ENCODE measurements at places on chromosomes 6 and 20.

- no peak for DNase-seq
Observed at GRCh38 chr20:40956542-40957264, 71.9 kb upstream of the TOP1 start.

DNA sequence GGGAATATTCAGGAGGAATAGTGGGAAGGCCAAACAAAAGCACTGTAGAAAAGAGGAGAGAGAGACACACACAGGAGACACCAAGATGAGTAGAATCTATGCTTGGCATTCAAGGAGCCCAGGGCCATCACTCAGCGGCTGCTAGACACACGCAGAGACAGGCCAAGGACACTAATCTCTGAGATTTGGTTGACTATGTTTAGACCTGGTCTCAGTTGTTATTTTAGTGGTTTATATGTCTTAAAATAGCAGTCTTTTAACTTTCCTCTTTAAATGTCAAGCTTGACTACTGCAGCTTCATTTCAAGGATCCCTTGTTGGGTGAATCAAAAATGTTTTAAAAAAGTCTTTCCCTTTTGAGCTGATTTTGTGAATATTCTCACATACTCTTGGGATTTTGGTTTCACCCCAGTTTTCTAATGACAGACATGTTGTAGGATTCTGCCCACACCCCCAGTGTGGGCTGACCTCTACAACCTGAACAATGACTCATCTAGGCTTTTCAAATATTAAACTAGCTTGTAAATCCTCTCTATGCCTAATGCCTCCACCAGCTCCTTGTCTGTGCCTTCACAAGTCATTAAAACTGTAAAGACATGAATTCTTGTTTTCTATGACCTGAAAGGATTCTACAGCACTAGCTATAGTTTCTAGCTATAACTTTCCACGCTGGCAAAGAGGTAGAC lies 142.7 kb upstream of the EXOC2 start:
- no peak for DNase-seq

DNA sequence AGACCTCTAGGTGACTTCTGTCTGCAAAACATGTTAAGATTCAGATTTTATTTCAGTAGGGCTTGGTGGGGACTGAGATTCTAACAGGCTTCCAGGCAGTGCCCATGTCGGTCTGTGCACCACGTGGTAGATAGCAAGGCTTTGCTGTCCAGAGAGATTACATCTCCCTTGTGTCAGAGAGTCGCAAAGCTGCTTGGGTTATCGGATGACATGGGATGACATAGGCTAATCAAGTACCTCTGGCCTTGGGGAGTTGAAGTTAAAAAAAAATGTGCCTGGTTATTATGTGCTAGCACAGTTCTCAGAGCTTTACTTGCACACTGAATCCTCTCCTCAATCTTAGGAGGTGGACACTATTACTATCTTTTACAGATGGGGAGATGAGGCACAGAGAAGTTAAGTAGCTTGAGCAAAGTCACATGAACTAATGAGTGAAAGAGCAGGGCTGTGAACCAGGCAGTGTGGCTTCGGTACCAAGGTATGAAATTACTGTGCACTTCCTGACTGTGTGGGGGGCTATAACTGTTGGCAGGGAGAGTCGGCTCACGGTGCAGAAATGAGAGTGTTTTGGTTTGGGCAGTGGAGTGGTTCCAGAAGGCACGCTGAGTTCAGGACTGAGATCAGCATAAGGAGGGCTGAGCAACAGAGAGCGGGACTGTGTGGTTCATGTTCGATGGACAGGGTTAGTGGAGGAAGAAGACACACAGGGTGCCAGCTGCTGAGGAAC lies 41.1 kb downstream of the FARS2 start:
- peak; percentile 39 for DNase-seq

DNA sequence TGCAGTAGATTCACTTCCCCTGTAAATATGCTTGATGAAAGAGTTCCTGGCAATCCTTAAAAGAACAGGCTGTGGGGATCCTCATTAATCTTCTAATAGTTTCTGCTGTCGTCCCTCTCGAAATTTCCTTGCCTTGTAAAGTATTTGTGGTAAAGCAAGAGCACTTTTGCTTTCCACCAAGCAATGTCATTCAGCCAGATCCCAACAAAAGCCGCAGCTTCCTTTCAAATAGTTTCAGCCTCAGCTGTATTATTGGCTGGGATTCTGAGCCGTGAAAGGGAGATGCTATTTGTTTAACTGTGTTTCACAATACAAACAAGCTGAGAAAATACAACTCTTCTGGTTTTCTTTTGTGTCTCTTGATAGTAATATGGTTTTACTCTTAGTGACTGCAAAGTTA lies 48.9 kb upstream of the EPHA7 start:
- DNase-seq: no peak

GRCh38 chr6:104884867-104885517 lies 25.3 kb upstream of the HACE1 start:
- DNase-seq: no peak

- no peak for DNase-seq
Observed at GRCh38 chr6:26067367-26067766, 19.9 kb upstream of the HFE start.

DNA sequence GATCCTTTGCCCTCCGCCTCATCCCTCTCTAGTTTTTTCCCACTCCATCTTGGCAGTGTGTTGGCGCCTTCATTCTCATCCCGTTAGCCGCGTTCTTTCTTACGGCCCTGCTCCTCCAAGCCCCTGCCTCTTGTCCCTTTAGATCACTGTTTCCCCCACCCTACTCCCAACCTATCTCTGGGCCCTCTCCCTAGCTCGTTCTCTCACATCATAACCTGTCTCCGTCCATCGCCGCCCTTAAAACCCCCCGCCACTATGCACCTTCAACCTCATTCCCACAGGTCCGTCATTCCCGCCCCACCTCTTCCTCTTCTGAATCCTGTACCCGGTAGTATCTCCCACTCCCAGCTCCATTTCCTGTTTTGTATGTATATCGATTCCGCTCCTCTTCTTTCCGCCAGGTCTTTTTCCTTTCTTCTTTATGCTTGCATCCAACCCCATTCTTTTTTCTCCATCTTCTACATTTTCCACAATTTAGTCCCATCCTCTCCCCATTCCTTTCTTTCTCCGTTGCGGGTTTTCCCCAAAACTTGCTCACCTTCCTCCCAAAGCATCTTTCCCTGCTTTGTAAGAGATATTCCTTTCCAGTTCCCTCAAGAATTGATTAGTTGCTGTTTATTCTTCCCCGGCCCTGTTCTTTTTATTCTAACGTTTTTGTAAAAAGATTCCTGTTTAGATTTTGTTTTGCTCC lies 671 bp downstream of the EFHC1 start:
- no peak for DNase-seq

- no peak for DNase-seq
Observed at GRCh38 chr6:13695252-13695651, 16.4 kb downstream of the RANBP9 start.

DNA sequence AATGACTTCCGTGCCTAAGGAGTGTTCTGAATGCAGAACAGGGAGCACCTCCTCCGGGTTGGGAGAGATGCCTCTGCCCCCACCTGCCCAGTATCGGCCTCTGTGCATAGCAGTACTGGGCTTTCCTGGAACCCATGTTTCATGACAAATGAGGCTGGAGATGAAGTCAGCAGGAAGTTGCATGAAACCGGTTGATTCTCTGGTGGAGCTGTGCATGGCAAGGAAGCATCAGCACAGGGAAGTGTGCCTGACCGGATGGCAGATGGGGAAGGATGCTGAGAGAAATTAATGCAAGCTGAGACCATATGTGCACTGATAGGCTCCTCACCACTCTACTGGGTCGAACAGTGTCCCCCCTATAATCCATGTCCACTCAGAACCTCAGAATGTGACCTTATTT lies 155.5 kb downstream of the CDH26 start:
- no peak for DNase-seq

- DNase-seq: no peak
Observed at GRCh38 chr20:48615871-48616270, 211.9 kb downstream of the PREX1 start.

DNA sequence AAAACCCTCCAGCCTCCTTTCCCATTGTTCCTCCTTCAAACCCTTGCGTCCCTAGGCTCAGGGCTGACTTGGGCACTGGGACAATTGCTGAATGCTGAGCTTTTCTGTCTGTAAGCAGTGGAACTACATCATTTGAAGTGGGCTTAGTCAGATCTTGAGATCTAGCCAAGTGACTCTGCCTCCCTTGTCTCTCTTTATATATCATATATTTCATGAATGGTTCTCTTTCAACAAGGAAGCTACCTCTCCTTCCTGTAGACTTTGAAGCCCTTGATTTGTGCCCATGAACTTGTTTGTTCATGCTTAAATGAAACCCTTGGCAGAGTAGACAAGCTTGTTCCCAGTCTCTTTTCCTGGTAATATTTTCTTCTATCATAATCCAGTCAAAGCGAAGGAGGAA lies 60.0 kb upstream of the KIF13A start:
- no peak for DNase-seq

GRCh38 chr6:157182503-157183264 lies 140.6 kb downstream of the TMEM242 start:
- no peak for DNase-seq

DNA sequence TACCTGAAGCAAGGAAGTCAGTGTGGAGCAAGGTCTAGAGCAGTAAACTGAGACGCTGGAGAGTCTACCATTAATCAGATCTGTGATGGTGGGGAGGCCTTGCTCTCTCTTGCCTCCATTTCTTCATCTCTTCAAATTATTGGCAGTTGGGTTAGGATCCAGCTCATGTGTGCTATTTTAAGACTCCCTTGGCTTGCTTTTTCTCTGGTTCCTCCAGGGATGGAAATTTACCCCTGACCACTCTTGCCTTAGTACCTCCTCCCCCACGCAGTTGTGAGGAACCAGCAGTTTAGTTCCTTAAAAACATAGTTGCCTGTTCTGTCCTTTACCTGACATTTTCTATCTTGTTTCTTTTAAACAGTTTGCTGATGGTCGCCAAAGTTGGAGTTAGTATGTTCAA lies 7.4 kb downstream of the TMEM14C start:
- no peak for DNase-seq

DNA sequence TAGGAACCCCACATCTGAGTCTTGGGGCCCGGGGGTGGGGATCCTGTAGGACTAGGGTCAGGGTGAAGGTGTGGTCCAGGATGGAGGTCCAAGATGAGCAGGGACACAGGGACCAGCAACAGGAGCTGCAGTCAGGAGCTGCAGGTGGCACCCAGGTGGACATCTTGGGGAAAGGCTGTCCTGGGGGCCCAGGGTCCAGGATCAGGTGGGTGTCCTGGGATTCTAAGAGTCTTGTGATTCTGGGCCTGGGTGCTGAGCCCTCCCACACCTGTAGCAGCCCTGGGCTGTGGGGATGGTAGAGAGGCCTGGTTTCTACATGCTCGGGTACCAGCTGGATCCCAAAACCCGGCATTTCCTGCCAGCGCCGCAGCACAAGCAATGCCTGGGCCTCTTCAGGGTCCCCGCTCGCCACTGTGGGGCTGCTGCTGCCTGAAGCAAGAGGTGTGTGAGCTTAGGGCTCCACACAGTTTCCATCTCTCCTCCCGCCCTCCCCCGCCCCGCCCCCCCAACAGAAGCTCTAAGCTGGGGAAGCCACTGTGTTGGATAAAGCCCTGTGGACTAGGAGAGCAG lies 20.7 kb downstream of the ERGIC3 start:
- DNase-seq: no peak

DNA sequence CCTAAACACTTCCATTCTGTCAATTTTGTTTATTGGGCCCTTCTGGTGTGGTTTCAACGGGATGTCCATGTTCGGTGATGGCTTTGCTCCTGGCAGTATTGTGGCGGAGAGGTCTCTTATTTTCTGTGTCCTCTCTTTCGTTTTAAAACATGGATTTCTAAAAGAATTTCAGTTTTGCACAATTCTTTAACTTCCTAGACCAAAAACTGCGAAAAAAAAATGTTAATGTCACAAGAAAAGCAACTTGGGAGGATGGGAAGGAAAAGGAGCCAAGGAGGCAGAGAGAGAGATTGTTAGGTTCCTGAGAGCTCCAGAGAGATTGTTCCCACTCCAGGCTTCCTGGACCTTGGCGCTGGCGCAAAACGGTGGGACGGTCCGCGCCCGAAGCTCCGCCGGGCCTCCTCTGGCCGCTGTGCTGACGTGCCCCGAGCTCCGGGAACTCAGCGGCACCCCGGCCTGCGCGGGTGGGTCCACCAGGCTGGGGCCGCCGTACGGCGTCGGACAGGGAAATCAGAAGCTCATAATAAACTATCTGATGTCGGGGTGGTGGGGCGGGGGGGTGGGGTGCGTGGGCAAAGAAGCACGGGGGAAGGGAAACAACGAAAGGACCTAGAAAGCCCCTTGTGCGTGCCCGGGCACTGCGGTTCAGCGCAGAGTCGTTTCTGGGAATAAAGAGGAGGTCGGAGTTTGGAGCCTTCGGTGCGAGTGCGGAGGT lies 951 bp upstream of the OLIG3 start:
- DNase-seq: no peak

- no peak for DNase-seq
Observed at GRCh38 chr6:131733376-131734016, 22.7 kb upstream of the CTAGE9 start.

- DNase-seq: no peak
Observed at GRCh38 chr6:157656437-157656997, 166.5 kb upstream of the SNX9 start.

GRCh38 chr20:41696428-41696827 lies 78.3 kb upstream of the CHD6 start:
- DNase-seq: no peak

- DNase-seq: no peak
Observed at GRCh38 chr6:73028893-73029450, 196.3 kb downstream of the KHDC1L start.

GRCh38 chr6:92150553-92150952 lies 1268.8 kb downstream of the EPHA7 start:
- no peak for DNase-seq

DNA sequence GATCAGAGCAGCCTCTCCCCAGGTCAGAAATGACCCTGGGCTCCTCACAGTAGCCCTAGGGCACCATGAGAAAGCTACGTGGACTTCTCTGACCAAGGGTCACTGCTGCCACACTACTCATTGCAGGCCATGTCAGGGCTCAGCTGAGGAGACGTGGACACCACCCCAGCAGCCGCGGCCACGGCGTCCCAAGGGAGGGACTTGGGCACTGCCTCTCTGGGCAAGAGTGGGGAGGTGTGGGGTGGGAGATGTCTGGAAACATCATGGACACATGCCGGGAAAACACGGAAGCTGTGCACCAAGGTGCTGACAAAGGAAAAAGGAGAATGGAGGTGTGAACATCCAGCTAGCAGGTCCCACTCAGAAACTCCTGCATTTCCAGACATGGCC lies 9.0 kb downstream of the GMEB2 start:
- no peak for DNase-seq

DNA sequence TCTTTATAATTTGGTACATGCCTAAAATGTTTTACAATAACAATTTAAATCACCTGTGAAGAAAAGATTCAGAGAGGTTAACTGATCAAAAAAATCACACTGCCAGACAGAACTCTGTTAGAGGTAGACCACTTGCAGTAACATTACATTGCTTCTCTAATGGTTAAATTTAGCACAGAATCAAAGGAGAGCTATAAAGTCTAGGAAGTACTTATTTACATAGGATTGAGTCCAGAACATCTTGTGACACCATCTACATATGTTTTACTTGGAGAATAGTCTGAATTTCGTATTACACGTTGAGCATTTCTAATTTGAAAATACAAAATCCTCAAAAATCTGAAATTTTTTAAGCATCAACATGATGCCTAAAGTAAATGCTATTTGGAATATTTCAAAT lies 17.2 kb upstream of the TBC1D20 start:
- no peak for DNase-seq

GRCh38 chr20:35167787-35168186 lies 4.1 kb upstream of the PROCR start:
- no peak for DNase-seq

GRCh38 chr6:17423026-17423425 lies 29.6 kb downstream of the CAP2 start:
- no peak for DNase-seq
